ENCODE measurements at places on chromosomes 7 and 10.

- no peak for DNase-seq
These were observed 133.1 kb downstream of the WDR11 start for GRCh38 chr10:120984221-120984620.

DNA sequence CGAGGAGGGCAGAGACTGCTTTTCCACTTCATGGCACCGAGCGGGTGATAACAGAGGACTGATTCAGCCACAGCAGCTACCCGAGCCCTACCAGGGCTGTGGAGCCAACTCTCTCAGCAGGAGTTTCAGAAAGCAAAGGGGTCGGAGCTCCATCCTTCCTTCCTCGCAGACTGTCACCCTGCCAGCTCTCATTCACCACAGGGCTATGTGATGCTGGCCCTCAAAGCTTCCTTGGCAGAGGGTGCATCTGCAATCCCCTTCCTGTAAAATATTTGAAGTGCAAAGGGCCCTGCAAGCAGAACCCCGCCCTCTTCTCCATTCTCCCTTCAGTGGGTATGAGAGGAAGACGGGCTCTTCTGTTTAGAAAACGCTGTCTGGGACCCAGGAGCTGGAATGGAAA, 105.3 kb upstream of the LYZL2 start:
- DNase-seq, result no peak

DNA sequence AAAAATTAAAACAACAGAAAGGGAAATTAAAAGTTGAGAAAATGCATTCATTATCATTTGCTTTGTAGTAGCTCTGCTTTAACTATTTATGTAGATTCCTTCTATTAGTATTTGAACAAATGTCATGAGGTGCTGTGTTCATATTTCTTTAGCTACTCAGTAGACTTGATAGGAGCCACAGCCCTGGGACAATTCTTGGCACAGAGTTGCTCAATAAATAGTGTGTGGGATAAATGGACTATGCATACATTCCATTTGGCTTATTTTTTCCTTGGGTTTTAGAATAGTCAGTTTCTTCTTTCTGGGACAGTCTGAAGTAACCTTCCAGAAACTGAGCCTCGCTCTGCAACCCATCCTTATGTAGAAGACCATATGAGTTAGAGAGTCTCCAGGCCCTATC, 13.4 kb downstream of the RPP30 start:
- no peak for DNase-seq

DNA sequence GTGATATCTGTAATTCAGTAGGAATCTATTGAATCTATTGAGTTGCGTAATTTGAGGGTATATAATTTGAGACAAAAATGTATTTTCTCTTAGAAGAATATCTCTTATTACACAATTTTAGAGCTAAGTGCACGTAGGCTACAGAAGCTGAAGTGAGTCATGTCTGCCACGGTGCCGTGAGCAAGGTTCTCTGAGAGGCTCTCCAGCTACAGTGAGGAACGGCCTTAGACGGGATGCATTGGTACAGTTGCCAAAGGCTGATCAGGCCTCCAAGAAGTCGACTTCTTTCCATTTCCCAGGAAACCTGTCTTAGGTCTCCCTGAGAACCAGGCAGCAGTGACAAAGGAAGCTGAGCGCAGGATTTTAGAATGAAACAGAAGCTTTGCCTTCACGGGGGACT, 28.6 kb downstream of the TCERG1L start:
- no peak for DNase-seq

DNA sequence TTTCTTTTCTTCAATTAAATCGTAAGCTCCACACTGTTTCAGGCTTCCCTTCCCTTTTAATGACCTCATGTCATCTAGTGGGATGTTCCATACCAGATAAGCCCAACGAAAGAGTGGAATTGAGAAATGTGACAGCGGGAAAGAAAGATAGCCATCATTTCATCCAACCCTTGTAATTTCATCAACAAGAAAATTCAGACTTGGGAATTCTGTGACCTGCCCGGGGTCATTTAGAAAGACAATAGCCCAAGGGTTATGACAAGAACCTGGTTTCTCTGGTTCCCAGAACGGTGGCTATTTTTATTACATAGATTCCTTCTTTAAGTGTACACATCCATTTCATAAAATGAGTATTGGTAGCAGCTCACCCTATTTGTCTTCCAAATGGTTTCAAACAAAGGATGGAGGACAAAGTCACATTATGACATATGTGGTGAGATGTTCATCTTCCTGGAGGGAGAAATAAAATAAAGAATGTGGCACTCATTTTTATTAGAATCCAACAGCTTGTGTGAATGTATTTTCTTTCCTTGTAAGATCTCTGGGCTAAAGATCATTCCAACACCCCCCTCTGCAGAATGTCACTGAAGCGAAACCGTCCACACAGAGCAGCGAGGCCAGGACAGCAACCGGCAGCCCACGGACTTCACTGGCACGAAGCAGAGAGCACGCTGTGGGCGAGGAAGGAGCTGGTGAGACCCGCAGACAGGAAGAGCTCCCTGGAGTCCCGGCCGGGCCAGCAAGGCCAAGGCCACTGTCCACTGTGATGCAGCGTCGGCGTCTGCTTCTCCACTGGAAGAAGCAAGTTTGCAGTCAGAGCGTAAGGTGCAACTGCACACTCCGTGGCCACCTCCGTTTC, 199.9 kb downstream of the KLF6 start:
- no peak for DNase-seq

GRCh38 chr10:73859784-73860491, 14.4 kb downstream of the CAMK2G start:
- no peak for DNase-seq

DNA sequence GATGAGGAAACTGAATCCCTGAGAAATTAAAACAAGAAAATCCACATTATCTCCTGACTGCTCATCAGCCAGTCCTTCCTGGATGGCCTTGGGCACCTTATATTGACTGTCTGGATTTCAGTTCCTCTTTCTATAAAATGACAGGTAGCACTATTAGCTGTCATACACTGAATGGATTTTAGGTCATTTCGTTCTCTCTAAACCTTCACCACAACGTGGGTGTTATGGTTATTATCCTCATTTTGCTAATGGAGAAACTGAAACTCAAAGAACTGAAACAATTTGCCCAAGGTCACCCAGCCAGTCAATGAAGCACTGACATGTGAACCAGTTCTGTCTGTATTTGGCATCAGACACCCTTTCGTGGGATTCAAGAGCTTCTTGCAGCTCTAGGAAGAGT, 193.8 kb downstream of the CYP26A1 start:
- no peak for DNase-seq

DNA sequence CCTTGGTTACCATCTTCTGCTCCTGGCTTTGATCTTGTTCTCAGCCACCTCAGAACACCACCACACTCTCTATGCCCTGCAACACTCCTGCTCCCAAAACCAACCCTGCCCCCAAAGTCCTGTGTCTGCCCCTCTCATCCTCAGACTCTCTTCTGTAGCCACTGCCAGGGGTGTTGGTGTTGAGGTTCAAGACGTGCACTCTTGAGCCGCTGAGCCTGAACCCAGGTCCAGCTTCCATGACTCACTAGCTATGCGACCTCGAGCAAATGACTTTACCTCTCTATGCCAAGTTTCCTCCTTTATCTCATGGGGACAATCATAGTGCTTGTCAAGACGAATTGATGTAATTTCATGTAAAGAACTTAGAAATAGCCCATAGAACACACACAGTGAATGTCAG, 840 bp upstream of the ATP6V0A4 start:
- DNase-seq, result no peak
